ENCODE measurements at places on chromosomes 12 and 14.

DNA sequence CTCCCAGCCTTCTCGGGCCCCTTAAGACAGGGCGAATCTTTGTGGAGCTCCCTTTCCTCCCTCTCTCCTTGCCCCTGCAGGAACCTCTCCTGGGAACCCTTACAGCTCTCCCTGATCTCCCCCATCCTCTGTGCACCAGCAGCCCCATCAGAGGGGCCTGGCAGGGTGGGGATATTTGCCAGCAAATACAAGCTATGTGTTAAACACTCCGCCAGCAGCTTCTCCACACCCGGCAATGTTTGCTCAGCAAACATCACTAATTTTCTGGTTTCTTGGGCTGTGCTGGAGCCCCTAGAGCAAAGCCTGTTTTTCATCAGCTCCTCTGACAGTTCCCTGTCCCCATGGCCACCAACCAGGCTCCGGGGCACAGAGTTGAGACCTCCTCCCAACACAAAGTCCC lies 147.5 kb upstream of the LHX5 start:
- DNase-seq = no peak

- no peak for DNase-seq
These were observed 133.4 kb downstream of the ACSS3 start for GRCh38 chr12:81211306-81211705.

- DNase-seq = no peak
These were observed 90.4 kb upstream of the SFSWAP start for GRCh38 chr12:131620520-131620919.

DNA sequence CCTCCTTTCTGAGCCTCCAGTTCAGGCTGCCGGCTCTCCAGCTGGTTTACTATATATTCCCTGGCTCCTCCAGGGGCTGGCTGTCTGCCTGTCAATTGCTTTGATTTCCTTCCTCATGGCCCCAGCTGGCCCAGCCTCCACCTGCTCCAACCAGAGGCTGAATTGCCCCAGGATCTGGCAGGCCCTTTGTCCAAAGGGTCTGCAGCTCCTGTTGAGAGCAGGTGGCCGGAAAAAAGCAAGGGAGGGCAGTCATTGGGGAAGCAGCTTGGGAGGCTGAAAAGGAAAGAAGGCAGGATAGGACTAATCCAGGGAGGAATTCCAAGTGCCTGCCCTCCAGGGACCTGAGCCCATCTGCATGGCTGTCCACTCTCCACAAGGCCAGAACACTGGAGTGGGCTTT lies 25.3 kb downstream of the PAH start:
- no peak for DNase-seq

GRCh38 chr14:21614240-21614639 lies 20.5 kb downstream of the OR10G2 start:
- DNase-seq = no peak
